ENCODE measurements at places on chromosomes 12 and 14.

DNA sequence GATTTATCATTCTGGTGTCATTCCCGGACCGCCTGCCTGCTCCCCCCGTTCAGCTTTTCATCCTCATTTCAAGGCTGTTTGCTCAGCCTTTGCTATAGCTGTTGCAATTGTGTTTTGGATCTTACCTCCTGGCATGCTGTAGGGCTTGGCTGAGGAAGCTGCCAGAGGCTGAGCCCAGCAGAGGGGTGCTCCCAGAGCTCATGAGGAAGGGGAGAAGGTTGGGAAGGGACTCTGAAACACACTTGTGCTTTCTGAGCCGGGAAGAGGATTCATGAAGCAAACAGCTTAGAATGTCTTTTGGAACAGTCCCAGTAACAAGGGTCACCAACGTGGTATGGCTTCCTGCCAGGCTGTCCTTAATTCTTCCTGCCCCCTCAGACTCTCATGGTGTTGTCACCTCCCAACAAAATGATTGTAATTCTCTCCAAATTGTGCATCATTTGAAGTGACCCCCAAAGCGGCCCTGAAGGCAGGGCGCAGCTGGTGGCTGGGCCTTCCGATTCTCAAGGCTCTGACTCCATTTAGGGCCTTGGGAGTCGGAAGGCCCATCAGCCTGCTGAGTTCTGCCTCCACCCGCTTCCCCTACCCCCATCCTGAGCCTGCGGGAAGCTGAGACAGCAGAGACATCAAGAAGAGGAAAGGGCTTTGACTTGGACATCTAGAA lies 111.9 kb upstream of the ARHGAP5 start:
- DNase-seq, result no peak

DNA sequence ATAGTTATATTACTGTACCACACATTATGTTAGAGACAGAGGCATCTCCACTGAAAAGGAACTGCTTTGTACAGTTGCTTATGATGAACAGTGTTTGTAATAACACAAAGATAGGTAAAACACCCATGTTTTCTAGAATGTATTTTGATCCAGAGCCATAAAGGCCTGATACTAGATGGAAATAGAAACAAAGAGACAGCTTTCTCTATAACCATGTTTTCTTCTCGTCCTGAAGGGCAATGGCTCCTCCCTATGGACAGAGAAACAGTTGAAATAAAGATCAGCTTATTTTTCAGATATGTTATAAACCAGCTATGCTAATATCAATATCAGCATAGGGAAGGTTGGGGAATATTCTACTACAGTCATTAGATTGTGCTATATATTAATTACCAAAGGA lies 109.2 kb downstream of the ATXN7L3B start:
- no peak for DNase-seq

DNA sequence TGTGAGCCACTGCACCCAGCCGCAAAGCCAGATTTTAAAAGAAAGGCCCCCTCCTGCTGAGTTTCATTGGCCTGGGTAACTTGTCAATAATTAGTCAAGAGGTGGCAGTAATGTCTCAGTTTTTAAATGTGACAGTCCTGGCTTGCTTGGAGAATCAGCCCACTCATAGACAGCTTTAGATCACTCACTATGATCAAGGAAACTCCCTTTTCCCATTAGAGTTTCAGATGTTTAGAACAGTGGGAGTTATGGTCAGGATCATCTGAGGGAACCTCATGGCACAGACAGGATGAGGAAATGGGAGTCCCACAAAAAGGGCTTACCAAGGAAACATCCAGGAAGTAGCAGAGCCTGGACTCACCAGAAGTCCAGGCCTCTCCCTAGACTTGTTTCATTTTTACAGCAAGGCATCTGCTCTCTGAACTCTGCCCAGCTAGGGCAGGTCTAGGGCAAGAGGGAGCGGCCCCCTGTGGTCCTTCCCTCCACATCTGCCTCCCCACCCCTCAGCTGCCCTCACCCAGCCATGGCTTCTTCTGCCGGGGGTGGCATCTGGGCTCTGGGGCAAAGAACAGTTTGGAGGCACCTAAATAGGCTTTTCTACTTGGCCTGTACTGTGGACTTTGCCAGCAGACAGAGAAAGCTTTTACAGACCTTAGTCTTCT lies 11.2 kb downstream of the BCL2L14 start:
- no peak for DNase-seq

DNA sequence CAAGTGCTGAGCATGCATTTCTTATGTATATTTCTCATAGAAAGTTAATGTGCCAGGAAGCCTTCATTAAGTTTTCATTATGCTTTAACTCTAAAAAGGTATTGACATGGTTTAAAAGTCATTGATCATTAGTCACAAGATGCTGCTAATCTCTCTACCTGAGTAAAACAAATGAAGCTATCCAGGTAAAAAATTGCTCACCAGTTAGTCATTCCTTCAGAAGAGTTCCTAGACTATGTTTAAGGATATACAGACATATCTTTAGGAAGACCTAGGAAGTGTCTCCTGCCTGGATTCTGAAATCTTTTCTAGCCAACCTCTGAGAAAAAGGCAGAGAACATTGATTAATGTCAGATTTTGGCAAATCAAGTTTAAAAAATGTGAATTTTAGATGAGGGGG lies 274.2 kb downstream of the PDZRN4 start:
- DNase-seq, result no peak

DNA sequence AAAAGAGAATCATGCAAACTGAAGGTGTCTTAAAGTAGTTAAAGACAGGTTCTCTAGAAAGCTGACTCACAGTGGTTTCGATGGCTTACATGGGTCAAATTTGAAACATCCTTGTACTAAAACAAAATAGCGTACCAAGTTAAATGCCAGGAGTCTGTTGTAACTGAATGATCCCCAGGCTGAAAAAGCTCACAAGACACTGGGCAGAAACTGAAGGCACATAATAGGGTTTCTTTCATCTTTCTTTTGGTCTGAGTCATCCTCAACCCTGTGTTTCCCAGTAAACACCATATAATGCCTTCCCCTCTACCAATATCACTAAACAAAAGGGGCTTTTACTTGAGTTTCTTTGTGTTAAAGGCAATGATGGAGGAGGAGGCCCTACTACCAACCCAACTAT lies 12.8 kb downstream of the ZFYVE1 start:
- no peak for DNase-seq

- DNase-seq, result no peak
These were observed 23.0 kb downstream of the GLT8D2 start for GRCh38 chr12:104026841-104027599.

DNA sequence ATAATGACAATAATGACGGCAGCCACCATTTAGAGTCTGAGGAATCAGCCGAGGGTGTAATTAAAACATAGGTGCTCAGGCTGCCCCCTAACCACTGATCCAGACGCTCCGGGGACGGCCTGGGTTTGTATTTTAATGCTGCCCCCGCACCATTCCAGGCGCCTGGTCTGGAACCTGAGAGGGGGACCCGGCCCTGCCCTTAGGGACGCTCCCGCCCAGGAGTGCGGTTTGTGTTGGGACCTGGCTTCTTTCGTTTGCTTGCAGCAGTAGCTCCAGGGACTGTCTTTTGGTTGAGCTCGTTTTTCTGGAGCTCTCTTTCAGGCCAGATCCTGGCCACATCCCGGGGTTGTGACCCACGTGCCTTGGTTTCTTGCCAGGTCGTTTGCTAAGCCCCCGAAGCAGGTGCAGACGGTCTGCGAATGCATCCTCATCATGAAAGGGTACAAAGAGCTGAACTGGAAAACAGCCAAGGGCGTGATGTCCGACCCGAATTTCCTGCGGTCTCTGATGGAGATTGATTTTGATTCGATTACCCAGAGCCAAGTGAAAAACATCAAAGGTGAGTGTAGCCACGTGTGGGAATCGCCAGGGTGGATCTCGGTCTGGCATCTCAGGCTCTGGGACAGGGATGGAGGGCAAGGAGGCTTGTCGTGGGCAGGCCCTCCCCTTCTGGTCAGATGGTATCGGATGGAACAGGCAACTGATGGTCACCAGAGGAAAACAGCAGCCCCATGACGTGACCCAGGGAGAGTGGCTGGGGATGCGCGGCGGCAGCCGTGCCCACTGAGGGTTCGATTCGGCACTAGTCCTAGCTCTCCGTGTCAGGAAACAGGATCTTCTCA lies 63.5 kb downstream of the CCDC92 start:
- DNase-seq, result no peak

GRCh38 chr14:89319687-89320086 lies 97.3 kb downstream of the FOXN3 start:
- DNase-seq, result no peak

DNA sequence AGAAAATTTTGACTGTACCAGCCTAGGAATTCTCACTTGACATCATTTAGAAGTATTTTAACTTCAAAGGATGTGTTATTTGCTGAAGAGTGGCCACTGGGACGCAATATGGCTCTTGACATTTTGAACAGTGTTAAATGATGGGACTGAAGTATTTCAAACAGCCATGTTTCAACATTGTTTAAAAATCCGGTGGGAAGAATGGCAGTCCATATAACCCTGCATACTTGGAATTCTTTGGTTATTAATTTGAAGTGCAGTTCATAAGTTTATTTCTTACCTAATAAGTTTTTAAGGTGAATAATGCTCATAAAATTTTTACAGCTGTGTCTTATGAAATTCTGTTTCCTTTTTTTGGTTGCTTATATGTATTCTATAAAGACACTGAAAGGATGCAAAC lies 8.3 kb downstream of the TMTC2 start:
- no peak for DNase-seq

DNA sequence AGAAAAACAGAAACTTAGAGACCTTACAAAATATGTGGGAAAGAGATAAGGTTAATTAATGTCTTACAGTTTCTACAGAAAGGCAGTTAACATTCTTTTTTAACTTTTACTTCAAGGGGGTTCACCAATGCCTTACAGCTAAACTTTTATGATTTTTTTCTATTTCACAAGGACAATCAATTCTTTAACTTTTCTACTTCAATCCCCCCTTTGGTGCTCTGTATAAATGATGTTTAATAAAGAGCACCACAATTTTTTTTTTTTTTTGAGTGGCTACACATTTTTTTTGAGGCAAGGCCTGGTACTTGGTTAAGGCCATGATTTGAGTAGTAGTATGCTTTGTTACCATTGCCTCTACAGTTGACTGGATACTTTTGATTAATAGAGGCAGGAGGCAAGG lies 279.6 kb downstream of the PRKD1 start:
- no peak for DNase-seq

DNA sequence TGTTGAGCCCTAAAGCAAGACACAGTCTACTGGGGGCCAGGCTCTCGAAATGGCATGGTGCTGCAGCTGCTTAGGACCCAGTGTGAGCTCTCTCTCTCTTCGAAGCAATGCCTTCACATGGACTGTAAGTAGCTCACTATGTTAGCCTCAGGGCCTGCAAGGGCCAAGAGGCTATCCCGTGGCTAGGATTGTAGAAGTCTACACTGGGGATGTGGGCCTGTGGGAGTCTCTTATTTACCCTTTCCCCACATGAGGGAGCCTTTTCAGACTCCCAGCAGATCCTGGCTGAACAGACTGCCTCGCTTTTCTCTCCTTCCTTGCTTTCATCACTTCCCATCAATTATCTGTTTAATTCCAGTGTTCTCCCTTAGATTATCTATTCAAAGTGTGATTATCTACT lies 101.4 kb downstream of the GPR65 start:
- DNase-seq, result no peak

DNA sequence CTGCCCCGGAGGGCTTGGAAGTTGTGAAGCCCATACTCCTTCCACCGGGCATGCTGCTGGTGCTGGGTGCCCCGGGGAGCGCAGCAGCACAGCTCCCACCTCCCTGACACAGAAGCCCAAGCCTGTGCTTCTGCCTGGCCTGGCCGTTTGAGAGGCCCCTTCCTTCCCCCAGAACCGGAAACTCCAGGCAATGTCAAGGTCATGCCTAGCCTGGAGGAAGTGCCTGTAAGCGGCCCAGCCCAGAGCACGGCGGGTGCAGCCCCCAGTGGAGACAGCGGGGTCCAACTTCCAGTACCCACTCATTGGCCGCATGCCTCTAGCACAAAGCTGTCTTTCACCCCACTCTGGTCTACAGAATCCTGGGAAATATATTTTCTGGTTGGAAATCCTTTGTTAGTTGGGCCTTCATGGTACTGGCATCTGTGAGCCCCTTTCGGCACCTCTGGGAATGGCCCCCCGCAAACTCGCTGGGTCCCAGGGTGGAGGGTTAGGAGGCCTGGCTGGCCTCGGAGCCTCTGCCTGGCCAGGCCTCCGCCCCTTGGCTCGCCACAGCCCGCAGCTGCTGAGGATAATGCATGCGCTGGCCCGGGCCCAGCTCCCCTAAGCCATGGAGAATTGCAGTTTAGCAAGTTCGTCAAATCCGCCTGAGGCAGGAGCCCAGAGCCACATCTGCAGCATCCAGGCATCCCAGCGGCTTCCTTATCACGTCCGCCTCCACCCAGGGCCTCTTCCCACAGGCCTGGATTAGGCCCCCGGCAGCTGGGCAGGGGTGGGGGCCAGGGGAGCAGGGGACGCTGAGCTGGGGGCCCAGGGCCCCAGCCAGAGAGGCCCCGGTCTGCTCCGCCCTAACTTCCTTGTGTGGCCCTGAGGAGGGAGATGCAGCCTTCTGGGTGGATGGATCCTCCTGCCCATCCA lies 48.9 kb upstream of the DLK1 start:
- no peak for DNase-seq

GRCh38 chr14:77964586-77964985 lies 164.7 kb downstream of the ADCK1 start:
- DNase-seq, result no peak

GRCh38 chr14:79588398-79588797 lies 622.9 kb downstream of the DIO2 start:
- no peak for DNase-seq

- DNase-seq, result no peak
These were observed 168.0 kb downstream of the PHLDA1 start for GRCh38 chr12:75863533-75863932.

DNA sequence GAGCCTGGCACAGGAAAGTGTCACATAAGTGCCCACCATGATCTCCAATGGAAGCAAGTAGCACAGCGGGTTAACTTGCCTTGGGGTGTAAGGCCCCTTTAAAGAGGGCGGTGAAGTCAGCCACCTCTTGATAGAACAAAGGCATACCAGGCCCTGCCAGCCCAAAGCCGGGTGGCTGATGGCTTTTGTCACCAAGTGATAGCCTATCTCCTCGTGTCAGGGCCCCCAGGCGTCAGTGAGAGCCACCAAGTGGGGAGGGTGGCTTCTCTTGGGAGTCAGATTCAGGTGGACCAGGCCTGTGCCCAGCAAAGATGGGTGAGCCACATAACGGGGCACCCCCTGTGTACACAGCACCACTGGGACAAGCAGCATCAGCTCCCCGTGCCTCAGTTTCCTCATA lies 8.3 kb upstream of the MYL2 start:
- no peak for DNase-seq
